ENCODE measurements at places on chromosomes 3 and 15.

DNA sequence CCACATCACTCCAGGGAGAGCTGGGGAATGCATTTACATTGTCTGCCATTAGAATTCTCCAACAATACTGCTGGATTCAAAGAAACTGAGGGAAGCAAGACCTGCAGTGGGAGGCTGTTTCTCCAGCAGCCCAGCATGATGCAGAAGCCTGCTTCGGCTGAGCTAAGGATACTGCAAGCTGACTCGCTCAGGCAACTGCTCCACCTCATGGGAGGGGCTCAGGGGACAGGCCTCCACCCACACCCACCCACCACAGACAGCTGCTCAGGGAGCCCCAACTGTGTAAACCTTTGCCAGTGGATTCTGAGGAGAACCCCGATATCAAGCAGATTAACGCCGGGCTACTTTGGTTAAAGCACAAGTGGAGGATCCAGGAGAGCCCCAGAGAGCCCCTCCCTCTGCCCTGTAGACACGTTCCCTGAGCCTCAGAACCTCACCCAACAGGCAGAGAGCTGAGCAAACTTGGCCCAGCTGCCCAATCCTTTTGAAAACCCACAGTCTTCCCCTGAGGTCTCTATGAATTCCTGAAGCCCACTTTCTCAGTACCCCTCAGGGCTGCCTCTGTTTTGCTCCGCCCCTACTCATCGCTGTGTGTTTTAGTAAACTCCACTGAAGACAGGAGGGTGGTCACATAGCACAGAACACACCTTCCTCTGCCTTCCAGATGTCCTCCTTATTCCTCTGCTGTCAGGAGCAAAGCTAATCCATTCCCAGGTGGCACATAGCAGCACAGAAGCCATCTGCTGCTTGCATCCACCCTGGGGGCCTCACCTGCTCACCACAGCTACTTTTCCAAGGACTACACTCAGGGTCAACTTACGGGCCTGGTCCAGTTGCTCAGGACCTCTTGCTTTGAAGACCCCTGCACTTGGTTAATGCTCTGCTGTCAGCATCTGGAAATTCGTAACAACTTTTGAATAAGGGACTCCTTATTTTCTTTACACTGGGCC, 269.0 kb downstream of the ABHD5 start:
- no peak for DNase-seq

- DNase-seq: no peak
Measured at GRCh38 chr3:42678447-42678846, 6.9 kb upstream of the KLHL40 start.

GRCh38 chr3:46860017-46860809, 3.0 kb downstream of the MYL3 start:
- peak; percentile 28 for DNase-seq

DNA sequence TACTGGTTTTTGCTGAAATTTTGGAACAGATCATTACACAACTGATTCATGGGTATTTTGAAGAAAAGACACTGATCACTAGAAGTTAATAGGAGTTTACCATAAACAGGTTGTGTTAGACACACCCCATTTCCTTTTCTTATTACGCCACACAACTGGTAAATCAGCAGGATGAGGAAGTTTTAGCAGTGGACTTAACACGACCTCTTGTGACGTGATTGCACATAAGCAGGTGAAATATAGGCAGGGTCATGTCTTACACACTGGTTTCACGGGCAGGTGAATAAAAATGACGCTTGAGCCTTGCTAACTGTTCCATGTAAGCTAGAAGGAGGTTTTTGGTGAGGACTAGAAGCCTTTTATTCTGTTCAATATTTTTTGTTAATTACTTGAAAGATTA, 27.1 kb upstream of the TPRG1 start:
- DNase-seq: no peak

DNA sequence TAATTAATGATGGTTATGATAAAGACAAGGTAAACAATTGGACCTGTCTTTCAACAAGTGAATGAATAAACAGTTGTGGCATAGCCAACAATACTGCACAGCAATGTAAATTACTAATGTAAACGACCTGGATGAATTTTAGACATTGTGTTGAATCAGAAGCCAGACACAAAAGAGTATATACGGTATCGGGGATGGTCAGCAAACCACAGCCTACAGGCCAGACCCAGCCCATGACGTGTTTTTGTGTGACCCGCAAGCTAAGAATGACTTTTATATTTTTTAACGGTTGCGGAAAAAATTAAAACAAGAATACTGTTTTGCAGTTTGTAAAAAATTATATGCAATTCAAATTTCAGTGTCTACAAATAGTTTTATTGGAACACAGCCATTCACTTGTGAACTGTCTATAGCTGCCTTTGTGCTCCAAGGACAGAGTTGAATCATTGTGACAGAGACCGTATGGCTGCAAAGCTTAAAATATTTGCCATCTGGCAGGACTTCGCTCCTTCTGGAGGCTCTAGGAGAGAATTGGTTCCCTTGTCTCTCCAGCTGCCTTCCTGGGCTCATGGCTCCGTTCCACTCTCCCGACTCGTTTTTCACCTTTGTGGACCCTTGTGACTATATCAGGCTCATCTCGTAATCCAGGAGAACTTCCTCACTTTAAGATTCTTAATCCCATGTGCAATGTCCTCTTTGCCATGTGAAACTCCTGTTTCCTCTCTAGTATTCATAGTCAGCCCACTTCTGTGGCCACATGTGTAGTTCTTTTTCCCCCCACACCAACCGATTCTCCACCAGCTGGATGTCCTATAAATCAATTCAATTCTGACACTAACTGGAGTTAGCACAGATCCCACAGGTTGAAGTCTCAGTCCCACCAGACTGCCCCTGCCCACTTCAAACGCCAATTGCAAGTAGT, 72.7 kb downstream of the CMTM8 start:
- no peak for DNase-seq

DNA sequence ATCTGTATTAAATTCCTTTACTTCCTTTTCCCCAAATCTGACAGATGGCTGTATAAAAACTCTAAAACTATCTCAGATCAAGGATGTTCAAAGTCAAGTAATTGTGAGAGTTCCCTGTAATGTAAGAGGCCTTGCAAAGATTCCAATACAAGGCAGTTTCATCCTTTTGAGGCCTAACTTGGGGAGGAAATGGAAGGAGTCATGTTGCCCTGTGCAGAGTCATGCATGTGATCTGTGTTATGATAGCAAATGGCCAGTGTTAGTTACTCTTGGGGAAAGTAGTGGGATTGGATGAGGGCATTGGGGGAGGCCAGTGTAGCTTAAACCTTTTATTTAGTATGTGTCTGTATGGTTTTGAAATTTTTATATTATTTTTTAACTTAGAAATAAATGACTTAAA, 23.7 kb upstream of the FBXL22 start:
- DNase-seq: no peak

GRCh38 chr15:78322243-78322642, 17.9 kb upstream of the CRABP1 start:
- no peak for DNase-seq

GRCh38 chr3:156445117-156446090, 109.5 kb downstream of the SSR3 start:
- DNase-seq: no peak

GRCh38 chr3:197874064-197874463, 75.9 kb upstream of the RPL35A start:
- DNase-seq: no peak

- peak; percentile 90 for DNase-seq
Measured at GRCh38 chr15:77013776-77014131, 18.8 kb downstream of the PSTPIP1 start.

DNA sequence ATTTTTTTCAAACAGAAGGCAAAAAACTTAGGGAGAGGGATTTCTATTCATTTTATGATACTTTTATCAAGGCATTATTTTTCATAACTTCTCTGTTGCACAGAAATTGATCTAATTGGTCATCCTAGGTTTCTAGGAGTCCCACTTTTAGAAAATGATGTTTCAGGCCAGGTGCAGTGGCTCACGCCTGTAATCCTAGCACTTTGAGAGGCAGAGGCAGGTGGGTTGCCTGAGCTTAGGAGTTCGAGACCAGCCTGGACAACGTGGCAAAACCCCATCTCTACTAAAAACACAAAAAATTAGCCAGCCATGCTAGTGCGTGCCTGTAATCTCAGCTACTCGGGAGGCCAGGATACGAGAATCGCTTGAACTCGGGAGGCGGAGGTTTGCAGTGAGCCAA, 2.8 kb downstream of the LACTB start:
- no peak for DNase-seq

GRCh38 chr3:97948351-97949109, 23.7 kb downstream of the RIOX2 start:
- DNase-seq: no peak

GRCh38 chr3:13261892-13262291, 158.2 kb downstream of the NUP210 start:
- DNase-seq: no peak

GRCh38 chr15:90879730-90880366, 4.5 kb upstream of the FES start:
- no peak for DNase-seq

- no peak for DNase-seq
Measured at GRCh38 chr3:193650585-193650984, 57.6 kb downstream of the OPA1 start.

DNA sequence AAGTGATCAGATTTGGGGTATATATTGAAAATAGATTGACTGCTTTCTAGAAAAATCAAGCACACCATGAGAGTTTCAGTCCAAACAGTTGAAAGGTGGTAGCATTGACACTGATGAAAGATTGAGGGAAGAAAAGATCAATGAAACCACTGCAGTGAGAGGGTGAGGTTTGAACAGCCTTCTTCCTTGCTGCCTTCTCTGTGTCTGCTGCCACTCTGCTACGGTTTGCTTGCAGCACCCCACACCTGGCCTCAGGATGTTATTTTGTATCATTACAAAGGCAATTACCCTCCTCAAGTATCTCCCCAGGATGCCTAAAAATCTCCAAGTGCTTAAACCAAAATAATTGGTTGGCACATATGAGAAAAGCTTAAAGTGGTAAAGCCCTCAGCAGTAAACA, 683.6 kb upstream of the ARPP21 start:
- no peak for DNase-seq

- no peak for DNase-seq
Measured at GRCh38 chr3:12854565-12854964, 13.2 kb upstream of the RPL32 start.

GRCh38 chr15:39735120-39735717, 47.4 kb downstream of the FSIP1 start:
- DNase-seq: no peak

GRCh38 chr15:90860942-90861675, 7.3 kb upstream of the FURIN start:
- DNase-seq: no peak

- no peak for DNase-seq
Measured at GRCh38 chr15:79948761-79949160, 22.2 kb downstream of the BCL2A1 start.

GRCh38 chr15:88440021-88440420, 27.2 kb downstream of the MRPL46 start:
- no peak for DNase-seq

DNA sequence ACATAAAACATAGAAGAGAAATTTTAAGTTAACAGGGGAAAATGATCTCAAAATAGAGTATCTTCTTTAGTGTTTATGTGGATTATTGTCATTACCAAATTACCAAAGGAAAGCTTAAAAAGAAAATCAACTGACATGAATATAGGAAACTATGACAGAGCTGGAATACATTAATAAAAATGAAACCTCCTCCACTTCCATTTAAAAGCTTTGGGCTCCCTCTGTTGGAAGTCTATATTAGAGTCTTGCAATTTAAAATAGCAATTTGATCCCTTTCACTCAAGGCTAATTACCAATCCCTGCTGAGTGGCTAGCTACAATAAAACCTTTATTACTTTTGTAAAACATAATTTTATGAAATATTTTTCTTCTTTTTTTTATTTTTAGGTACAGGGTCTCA, 61.4 kb upstream of the IMPG2 start:
- DNase-seq: no peak

- no peak for DNase-seq
Measured at GRCh38 chr3:177137774-177138705, 59.2 kb downstream of the TBL1XR1 start.

DNA sequence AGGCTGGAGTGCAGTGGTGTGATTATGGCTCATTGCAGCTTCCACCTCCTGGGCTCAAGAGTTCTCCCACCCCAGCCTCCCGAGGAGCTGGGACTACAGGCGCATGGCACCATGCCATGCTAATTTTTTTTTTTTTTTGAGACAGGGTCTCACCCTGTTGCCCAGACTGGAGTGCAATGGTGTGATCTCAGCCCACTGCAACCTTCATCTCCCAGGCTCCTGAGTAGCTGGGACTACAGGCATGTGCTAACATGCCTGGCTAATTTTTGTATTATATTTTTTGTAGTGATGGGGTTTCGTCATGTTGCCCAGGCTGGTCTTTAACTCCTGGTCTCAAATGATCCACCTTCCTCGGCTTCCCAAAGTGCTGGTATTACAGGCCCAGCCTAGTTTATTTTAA, 4.0 kb downstream of the TEX9 start:
- no peak for DNase-seq

GRCh38 chr3:184261270-184261853, at the start of gene CAMK2N2:
Gene CAMK2N2 (minus strand): TSS chr3:184261553. CDS start chr3:184261285, 268 bp downstream.
- peak; percentile 62 for DNase-seq

GRCh38 chr15:29896062-29896461, 73.8 kb upstream of the TJP1 start:
- DNase-seq: no peak

DNA sequence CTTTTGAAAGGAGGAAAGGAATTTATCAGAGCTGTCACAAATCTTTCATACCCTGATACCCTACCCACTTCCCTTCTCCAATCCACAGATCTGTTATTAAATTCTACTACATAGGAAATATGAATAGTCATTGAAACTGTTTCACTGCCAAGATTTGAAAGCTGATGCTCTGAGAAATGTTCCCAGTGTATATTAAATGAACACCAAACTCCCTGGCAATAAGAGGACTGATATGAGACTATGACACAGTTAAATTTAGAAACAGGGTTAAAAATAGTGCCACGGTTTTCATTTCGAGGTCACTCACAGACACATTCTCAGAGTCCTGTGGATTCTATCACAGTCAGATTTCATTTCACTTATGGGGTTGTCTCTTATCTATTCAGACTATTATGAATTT, 27.2 kb upstream of the GBE1 start:
- DNase-seq: no peak

DNA sequence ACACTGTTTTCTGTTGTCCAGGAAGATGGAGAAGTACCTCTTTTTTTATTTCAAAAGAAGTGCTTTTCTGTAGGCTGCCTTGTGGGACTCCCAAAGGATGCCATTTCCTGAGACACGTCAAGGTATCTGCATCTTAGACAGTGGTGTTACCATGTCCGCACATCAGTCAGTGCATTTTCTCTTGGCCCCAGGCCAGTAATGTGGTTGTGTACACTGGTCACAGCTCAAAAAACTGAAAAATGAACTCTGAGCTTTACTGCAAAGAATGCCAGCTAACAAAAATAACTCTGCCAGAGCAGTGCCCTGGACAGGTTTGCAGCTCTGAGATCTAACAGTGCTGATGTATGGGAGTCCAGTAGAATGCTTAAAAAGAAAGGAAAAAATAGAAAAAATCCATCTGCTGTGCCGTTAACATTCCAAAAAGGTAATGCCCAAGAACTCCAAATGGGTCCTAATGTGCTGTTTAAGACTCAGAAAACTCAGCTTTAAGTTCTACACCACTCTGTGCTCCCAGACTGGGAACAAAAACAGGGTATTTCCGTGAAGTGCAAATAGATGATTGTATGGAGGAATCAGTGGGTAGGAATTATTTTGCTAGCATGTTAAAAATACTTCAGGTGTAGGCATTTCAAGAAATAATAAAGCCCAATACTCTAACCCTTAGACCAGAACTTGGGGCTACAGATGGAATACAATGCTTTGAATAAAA, 315.9 kb downstream of the FEZF2 start:
- no peak for DNase-seq

GRCh38 chr3:71064291-71064955, 519.1 kb downstream of the FOXP1 start:
- peak; percentile 57 for DNase-seq

GRCh38 chr15:43908516-43909050, 81.8 kb downstream of the WDR76 start:
- DNase-seq: no peak
